ENCODE measurements at places on chromosomes 6 and 20.

DNA sequence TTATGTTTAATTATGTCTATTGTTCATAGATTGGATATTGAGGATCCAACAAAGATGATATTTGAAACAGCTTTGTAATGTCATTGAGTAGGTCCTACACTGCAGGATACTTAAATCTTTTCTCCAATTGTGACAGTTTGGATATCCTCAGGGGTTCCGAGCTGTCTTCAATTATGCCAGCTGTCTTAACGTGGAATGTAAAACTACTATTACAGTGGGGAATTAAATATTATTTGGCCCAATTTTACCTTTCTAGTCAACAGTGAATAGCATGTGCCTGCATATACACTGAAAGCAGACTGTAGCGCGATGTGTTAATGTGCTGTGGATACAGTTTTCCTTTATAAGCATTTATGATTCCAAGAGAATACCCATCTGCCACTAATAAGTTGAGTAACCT is 156.9 kb downstream of the GRIK2 start:
- no peak for DNase-seq

DNA sequence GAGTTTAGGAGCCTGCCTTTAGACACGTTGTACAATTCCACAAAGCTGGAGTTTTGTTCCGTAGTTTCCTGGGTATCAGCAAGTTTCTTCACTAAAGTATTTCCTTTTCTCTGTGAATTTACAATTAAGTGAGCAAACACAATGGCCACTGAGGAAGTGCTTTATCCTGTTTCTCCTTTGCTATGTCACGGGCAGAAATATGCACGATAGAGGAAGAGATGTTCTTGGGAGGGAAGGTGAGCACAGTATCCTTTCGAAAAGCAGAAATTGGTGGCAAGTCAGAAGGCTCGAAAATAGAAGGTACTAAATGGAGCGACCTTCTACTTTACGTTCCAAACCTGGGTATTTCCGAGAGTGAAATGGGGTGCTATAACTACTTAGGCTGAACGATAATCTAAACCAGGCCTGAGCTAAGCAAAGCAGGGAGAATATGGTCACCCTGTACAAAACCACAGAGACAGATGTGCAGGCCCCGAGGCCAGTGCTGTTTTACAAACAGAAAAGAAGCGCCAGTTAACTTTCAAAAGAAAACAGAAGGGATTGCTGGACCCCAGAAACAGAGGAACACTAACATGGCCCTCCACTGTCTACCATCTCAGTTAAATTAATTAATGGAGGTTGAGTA is 259.6 kb downstream of the TBC1D7 start:
- no peak for DNase-seq

DNA sequence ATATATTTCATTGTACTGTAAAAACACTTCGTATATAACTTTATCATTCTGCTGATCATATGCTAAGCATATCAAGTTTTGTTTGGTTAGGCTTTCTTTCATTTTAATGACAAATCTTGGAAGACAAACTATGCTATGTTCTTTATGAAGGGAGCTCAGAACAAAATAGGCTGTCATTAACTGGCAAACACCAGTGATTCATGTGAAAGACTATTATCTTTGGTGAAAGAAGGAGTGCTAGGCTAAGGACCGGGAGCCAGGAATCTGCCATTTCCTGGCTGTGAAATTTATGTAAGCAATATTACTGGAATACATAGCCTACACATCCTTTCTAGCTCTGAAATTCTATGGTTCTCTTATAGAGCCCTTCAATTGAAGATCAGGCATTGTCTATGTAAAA is 136.2 kb upstream of the CCN2 start:
- no peak for DNase-seq

DNA sequence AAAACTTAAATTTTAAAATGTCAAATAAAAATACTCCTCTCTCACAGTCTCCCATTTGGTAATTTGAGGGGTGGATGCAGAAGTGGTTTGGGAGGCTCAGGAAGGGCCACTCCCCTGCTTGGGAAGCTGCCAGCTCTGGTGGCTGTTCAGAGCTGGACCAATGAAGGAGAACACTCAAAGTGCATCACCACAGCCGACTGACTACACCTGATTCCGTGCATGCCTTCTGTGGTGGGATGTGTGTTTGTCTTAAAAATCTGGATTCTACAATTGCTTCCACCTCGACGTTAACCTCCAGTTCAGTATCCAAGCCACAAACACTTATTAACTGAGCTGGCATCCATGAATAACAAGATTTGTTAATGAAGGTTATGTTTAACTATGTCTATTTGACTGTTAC is 137.3 kb downstream of the FOXC1 start:
- no peak for DNase-seq

DNA sequence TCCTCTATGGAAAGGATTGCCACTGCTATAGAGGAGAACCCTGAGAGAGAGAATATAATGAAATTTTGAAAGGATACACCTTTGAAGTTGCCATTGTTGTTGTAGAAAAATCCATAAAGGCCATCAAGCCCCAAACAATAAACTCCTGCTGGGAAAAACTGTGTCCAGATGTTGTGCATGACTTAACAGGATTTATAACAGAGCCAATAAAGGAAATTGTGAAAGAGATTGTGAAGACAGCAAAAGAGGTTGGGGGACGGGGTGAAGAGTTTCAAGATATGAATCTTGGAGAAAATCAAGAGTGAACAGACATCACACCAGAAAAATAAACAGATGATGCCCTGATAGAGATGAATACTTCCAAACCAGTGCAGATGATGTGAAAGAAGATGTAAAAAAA is 396.4 kb downstream of the BCKDHB start:
- DNase-seq = no peak

DNA sequence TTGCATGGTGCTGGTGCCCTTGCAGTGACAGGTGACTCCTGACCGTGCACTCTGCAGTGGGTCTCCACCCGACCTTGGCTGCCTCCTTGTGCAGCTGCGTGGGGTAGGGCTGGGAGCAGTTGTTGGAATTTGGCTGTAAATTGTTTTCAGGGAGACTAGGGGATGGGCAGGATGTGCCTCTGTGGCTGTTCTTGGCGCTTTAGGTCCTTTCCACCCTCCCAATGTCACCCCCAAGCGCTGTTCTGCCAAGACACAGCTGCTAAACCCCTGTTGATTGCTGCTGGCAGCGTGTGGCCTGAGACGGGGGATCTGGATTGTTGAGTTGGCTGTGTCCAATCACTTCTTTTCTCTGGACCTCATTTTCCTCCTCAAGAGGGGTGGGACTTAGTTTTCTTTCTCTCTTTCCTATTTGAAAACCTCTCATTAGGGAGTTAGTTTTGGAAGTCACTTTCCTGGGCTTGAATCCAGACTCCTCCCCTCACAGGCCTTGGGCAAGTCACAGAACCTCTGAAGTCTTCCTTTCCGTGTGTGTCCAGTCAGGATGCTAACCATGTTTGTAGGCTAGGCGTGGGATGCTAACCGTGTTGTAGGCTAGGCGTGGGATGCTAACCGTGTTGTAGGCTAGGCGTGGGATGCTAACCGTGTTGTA is 8.5 kb downstream of the IGF2R start:
- DNase-seq = no peak

DNA sequence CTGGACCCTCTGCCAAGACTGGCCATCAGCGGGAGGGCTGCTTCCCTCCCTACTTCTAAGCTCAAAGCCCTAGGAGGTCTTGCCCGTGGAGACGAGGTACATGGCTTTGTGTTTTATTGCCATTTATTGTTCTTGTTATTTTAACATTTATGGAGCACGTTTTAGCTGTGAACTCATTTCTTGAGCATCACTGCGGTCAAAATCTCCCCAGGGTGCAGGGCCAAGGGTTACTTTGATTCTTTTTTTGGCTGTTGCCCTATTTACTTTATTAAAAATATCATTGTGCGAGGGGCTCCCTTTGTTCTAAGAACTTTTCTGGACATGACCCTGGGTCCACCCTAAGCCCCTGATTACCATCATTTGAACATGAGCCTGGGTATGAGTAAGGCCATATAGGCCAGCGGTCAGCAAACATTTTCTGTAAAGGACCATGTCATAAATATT is 51.6 kb downstream of the EYA2 start:
- no peak for DNase-seq

Measured in stimulated activated CD4-positive, alpha-beta T cell treated with anti-CD3 and anti-CD28 coated beads, TNF-alpha, amount 100 ng/mL, for 24 hours (primary cell).